ENCODE measurements at places on chromosomes 5 and 9.

DNA sequence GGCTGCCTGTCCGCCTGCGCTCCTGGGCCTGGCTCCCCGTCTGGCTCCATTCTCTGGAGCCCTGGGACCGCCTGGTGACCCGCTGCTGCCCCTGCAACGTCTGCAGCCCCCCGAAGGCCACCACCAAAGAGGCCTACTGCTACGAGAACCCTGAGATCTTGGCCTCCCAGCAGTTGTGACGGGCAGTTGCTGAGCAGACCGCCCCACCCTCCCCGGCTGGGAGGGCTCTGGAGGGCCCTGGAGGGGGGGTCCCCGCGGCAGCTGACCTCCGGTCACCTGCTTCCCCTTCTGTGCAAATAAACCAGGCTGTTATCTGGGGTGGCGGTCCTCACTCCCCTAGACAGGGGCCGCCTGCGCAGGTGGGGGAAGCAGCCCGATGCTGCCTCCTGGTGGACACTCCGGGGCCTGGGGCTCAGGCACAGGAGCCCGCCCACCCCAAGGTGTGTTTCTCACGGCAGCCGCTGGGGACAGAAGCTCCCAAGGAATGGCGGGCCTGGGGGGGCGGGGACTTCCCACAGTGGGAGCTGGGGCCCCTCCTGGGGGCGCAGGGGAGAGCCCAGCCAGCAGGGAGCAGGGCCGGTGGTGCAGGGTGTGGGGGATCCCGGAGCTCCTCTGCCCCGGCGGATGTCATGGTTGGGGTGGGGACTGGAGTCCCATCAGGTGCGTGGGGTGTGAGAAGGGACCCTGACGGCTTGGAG lies 4.7 kb upstream of the TUBB4B start:
- DNase-seq, result peak; percentile 84

GRCh38 chr5:104372796-104373195 lies 810.2 kb upstream of the NUDT12 start:
- no peak for DNase-seq

DNA sequence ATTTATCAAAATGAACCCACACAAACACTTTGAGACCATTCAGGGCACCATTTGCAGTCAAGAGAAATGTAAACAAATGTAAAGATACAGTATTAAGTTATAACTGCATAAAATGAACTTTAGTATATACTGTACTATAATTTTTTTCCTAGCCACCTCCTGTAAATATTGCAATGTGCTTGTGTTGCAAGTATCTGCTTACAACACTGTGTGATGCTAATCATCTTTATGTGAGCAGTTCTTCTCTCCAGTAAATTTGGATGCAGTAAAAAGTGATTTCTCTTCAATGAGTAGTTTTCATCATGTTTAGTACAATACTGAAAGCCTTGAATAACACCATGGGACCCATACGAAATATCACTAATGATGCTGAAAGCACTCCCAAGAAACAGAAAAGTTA lies 9.4 kb downstream of the G3BP1 start:
- DNase-seq, result no peak

DNA sequence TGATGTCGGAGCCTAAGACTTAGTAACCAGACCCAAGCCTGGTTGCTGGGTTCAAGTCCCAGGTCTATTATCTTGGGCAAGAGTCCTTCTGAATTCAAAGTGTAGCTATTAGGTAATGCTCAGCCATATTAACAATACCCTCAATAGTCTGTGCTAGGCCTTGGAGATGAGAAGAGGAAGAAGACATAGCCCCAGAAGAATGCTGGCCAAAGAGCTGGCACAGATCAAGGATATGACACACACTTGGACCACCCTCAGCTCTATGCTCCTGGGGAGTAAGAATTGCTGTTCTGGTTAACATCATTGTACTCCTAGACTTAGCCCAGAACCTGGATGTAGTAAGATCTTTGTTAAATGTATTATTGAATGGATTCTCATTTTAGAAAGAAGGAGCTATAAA lies 426.7 kb downstream of the CDK5RAP2 start:
- no peak for DNase-seq

DNA sequence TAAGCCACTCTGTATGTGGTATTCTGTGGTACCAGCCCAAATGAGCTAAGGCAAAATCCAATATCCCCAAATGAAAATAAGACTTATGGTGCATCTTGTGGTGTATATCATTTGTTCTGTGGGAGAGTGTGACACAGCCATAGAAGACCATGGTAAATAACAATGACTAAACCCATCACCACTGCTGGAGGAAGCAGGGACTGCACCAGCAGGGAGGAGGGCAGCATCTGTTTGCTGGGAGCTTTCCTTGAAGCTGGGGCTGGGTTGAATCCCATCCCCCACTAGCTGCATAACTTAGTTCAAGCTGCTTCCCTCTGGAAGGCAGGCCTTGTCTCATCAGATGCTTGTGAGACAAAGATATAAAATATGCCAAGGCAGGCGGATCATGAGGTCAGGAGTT lies 14.2 kb downstream of the GADD45G start:
- no peak for DNase-seq

- DNase-seq, result no peak
Measured at GRCh38 chr9:89899573-89899972, 294.8 kb downstream of the GADD45G start.

GRCh38 chr5:56513141-56513540 lies 280.0 kb upstream of the ANKRD55 start:
- no peak for DNase-seq

DNA sequence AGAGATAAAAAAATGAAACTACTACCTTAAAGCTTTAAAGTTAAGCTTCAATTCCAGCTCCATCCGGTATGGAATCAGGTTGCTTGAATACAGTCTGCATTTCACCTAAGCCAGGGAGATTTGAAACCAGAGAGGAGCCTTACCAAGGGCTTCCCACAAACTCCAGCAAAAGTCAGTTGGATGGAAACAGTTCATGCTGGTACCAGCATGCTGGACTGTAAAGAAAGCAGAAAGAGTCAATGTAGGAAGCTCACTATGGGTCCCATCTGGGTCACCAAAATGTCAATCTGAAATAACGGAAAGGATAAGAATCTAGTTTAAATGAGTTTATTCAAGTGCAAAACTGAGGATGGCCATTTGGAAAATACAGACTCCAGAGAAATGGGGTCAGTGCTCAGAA lies 65.3 kb downstream of the CDO1 start:
- no peak for DNase-seq

- no peak for DNase-seq
Measured at GRCh38 chr5:3027866-3028635, 276.6 kb upstream of the IRX2 start.

DNA sequence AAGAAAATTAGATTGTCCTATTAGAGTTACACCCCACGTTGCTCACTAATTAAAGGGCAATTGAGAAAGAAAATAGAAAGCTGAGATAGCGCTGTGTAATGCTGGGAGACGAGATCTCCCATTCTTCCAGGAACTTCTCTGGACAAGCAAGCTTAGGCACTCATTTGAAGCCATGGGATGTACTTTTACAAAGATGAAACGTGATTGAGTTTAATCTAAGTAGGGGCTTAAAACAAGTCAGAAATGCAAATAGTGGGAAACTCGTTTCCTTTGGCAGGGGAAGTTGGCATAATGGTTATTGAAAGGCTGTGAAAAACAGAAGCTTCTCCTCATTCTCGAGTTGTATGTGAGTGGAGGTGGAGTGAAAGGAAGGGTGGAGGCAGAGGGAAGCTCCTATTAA lies 3.7 kb downstream of the PRDM6 start:
- DNase-seq, result no peak

GRCh38 chr9:91646702-91647101 lies 223.1 kb upstream of the NFIL3 start:
- no peak for DNase-seq

DNA sequence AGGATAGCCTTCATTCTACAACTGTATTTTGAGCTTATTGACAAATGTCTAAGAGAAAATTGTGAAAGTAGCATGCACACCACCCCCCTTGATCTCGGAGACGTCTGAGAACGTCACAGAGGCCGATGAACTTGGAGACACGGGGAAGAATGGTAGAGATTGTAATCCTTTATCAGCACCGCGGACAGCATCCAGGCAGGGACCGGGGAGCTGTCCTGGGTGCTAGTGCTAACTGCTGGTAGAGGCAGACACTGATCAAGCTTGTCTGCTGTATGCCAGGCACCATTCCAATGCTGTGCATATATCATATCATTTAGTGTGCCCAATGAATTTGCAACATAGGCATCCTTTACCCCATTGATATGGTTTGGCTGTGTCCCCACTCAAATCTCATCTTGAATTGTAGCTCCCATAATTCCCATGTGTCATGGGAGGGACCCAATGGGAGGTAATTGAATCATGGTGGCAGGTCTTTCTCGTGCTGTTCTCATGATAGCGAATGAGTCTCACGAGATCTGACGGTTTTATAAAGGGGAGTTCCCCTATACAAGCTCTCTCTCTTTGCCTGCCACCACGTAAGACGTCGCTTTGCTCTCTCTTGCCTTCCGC lies 98.8 kb downstream of the LHX2 start:
- DNase-seq, result no peak

DNA sequence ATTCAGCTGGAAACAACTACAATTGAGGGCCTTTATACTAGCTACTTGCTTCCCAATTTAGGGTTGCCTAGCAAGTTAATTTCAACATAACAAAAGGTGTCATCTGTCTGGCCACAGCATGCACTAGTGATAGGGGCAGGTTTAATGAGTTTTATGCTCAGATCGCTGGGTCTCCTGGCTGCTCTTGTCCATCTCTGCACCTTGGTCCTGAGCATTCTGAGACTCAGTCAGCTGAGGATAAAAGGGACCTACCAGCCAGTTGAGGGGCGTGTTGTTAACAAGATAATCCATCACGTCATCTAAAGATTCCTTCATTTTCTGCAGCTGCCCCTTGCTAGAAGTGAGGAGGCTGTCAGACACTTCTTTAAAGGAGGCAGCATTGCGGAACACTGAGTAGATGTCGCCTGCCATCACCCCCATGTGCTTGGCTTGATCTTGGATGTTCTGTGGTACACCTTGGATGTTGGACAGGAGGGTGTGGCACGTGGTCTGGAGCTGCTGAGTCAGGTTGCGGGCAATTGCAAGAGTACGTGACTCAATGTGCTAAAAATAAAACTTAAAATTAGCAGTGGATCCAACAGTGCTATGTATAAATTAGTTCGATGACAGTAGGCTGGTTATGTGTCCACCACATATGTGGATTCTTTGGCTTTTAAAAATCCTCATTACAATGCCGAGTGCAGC lies 11.0 kb downstream of the PLIN2 start:
- no peak for DNase-seq

- DNase-seq, result no peak
Measured at GRCh38 chr5:113331209-113331551, 103.6 kb downstream of the TSSK1B start.

- DNase-seq, result no peak
Measured at GRCh38 chr9:4062966-4063365, 236.9 kb downstream of the GLIS3 start.

DNA sequence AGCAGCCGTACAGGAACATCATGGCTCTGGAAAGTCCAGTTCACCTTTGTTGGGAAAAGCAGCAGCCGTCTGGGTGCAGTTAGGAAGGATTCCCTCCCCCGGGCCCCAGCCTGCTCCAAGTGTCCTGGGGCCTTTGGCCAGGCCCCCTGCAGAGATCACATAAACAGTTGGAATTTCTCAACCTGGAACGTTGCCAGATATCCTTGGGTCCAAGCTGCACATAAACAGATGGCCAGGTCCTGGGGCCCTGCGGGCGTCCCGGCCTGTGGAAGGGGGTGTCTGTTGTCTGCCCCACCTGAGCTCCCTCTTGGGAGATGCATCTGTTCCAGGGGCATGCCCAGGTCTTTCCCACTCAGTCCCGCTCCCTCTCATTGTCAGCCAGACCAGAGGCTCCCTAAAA lies 92.7 kb downstream of the COL5A1 start:
- no peak for DNase-seq

DNA sequence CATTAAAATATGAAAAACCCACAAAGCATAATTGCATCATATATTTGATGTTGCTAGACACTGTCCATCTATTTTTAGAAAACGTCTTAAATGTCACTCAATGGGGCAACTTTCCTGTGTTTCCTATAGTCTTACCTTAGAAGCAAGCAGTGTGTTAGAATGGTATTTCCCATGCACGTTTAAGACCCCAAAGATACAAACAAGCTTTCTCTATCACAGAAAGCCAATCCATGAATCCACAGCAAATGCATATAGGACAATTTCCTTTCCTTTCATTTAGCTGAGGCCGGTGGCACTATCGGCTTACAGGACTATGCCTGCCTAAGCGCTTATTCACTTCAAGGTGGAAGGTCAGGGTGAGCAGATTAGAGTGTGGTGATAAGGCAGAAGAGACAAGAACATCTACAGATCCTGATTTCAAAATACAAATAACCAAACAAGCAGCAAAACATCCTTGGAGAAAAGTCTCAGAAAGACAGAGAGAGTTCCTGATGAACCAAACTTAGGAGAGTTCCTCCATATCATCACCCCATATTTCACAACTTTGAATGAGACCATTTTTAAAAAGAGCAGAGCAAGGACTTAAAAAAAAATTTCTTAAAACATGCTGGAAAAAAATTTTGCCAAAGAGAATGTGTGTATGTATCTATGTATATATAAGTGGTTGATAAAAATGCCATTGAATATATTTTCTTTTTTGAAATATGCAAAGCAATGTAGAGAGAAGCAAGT lies 57.2 kb downstream of the MEF2C start:
- DNase-seq, result no peak

- no peak for DNase-seq
Measured at GRCh38 chr5:91535499-91535898, 152.4 kb upstream of the ARRDC3 start.

DNA sequence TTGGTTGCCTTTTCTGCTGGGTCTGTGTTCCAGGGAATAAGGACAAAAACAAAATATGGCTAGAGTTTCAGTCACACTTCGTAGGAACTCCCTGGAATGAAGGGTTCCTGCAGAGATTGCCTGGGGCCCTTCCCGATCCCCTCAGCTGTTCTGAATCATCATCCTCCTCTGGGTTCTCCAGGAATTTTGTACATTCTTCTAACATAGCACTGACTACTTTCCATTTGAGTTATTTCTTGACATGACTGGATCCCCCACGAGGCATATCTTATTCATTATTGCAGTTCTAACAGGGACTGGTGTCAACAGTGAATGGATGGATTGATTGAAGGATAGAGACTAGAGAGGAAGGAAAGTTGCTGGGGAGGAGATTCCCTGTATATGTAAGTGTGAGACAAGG lies 49.2 kb upstream of the TNC start:
- DNase-seq, result no peak

- no peak for DNase-seq
Measured at GRCh38 chr5:171705830-171706468, 79.7 kb upstream of the SMIM23 start.

DNA sequence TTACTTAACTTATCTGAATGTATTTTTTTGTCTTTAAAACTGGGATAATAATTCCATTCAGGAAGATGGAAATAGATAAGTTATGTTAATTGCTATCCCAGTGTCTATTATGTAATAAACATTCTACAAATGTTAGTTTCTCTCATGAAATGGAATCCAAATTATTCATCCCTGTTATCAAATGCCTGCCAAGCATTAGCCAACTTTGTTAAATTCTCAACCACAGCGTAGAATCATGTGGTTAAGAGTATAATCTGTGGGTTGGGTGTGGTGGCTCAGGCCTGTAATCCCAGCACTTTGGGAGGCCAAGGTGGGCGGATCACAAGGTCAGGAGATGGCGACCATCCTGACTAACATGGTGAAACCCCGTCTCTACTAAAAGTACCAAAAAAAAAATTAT lies 912.9 kb upstream of the SEMA6A start:
- DNase-seq, result no peak

GRCh38 chr9:116516456-116516855 lies 170.6 kb upstream of the TRIM32 start:
- no peak for DNase-seq
